ENCODE measurements at places on chromosomes 1 and 21.

DNA sequence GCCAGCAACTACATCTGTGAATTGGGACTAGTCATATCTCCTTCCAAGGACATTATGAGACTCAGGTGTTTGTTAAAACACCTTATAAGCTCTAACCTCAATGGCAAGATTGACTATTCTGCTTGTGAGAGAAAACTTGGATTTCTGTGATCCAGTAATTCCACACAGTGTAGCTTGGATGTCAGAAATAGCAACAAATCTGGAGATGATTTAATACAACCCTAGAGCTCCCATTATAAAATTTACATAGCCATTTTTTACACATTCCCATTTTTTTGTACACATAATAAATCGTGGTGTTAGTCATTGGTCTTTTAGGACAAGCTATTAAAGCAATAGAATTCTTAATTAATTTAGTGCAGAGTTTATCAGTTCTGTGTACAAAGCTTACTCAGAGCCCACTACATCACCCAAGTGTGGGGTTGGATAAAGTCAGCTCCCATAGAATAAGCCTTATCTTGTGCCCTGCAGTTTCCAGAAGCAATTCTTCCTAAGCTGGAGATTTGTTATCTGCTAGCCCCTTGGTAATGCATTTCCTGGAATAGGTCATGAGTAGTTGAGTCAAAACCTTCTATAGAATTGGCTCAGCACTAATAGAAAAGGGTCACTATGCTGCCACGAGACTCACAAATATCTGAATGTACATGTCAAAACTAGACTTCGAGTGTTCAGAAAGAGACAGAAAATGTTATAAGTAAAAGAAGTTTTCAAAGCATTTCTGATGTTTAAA lies 434.0 kb upstream of the RUNX1 start:
- no peak for DNase-seq

GRCh38 chr1:168977618-168978017 lies 128.9 kb upstream of the ATP1B1 start:
- no peak for DNase-seq

- DNase-seq: no peak
Observed at GRCh38 chr1:205811660-205812059, 1.3 kb downstream of the SLC41A1 start.

- no peak for DNase-seq
Observed at GRCh38 chr1:228038387-228039005, 31.7 kb downstream of the WNT3A start.

GRCh38 chr1:230328342-230329015 lies 97.7 kb downstream of the PGBD5 start:
- no peak for DNase-seq

DNA sequence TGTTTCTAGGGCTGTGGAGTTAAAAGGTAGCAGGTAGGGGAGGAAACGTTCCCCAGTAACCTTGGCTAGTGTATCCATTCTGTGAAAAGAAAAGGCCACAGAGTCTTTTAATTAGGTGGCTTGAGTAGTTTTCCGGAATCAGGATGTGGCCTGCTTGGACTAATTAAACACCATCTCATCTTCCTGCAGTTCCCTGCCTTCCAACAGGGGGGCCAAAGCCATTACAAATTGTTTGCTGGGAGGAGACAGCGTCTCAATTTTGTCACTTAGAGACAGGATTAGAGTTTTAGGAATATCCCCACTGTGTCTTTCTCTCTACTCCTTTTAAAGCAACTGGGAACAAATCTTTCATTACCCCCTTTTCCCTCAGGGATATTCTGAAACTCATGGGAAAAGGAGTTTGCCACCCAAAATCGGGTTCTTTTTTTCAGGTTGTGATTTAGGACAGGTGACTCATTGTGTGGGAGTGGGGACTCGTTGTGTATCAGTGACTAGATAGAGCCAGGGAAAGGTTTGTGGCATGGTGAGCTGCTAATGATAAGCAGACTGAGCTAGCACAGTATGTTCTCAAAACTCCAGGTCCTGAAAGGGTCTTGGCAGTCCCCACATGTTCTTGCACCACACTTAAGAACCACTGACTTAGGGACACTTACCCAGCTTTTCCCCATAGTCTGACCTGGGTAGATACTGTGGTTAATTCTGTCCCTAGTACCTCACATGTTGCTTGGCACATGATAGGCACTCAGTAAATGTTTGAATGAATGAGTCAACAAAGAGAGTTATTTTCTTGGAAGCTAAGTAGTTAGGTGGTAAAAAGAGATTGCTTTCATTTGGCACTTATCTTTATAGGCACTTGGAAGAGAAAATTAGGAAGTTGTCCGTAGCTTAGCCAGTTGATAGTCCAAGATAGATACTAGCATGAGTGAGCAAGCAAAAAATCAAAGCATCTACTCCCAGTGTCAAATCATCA lies 22.5 kb downstream of the INTS3 start:
- DNase-seq: no peak

DNA sequence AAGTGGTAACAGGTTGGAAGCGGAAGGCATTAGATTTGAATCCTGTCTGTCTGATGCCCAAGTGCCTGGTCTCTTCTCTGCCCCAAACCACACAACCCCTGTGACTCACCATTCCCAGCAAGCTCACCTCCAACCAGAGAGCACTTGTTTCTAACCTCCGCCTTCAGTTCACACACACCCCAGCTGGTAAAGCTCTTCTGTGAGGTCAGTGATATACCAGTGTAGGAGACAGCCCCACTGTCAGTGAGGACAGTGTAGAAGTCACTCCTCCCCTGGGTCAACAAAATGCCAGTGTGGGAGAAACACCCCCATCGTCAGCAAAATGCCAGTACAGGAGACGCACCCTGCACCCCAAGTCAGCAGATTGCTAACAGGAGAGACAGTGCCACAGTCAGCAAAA lies 2.6 kb downstream of the RIMS3 start:
- DNase-seq: no peak

DNA sequence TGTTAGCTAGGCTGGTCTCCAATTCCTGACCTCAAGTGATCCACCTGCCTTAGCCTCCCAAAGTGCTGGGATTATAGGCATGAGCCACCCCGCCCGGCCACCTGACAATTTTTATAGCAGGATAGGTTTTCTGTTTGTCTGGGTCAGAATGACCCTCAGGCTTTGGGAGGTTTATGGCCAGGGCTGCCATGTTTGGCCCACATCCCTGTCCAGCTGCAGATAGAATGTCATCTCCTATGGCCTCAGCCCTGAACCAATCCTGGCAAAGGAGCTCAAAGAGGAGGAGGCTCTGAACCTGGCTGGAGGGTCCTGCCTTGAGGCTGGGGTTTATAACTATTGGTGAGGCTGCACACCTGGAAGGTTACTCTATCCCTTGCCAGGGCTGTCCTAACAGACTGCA lies 83.0 kb downstream of the HMGB4 start:
- DNase-seq: no peak

GRCh38 chr1:211376807-211377470 lies 50.3 kb downstream of the TRAF5 start:
- no peak for DNase-seq

GRCh38 chr1:87131809-87132283 lies 196.8 kb upstream of the LMO4 start:
- DNase-seq: no peak

- no peak for DNase-seq
Observed at GRCh38 chr1:164785841-164786534, 227.0 kb downstream of the PBX1 start.

DNA sequence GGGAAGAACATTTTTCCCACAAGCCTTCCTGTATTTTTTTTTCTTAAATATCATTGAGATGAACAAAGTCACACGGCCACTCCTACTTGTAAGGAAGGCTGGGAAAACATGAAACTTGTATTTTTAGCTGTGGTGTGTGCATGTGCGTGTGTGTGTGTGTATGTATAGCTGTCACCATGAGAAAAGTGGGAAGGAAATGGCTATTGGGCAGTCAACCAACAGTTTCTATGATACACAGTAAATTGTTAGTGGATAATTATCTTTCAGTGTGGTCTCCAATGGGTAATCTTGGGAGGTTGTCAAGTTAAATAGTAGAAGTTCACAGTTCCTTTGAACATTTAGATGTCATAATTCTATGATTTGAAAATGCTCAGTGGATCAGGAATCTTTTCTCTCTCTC lies 132.7 kb upstream of the USP24 start:
- DNase-seq: no peak

DNA sequence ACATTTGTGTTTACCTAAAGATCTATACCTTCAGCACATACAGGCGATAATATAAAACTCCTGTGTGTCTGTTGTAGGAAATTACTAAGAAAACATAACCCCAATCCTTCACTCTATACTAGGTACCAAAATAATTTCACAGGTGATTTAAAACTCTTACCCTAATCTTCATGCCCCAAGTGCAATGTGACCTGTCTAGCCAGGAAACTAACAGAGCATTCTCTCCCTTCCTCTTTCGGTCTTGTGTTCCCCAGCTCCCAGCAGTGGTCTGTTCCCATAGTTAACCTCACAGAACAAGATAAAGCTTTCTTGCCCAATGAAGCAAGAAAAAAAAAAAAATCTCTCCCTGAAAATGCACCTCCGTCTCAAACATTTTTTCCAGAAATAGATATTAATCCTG lies 493.5 kb downstream of the DPYD start:
- DNase-seq: no peak

DNA sequence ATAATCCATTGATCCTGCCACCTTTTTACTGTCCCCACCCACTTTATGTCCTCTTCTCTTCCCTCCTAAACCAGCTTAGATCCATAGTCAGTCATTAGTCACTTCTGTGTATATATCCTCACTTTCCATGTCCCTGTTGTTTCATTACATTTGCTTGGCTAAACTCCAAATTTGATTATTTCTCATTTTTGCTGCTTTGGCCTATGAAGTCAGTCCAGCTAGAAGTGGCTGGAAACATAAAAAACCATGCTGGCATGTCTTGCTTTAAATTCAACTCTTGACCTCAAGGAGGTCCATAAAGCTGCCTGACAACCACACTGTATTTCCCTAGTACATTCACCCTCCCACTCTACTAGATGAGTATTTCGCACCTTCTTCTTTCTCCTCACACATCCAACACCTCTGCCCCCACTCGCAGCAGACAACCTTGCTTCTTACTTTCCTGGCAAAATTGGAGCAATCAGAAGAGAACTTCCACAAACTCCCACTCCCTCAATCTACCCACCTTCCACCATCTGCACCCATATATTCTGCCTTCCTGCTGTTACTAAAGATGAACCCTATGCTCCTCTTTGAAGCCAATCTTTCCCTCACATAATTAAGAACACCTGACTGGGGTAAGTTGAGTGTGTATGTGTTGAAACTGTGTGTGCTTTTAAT lies 72.1 kb downstream of the ZNF648 start:
- no peak for DNase-seq
